ENCODE measurements at places on chromosomes 2 and 18.

- no peak for DNase-seq
Observed at GRCh38 chr2:229237270-229237669, 33.8 kb downstream of the PID1 start.

GRCh38 chr18:36504928-36505327 is 207.4 kb downstream of the FHOD3 start:
- DNase-seq = no peak

DNA sequence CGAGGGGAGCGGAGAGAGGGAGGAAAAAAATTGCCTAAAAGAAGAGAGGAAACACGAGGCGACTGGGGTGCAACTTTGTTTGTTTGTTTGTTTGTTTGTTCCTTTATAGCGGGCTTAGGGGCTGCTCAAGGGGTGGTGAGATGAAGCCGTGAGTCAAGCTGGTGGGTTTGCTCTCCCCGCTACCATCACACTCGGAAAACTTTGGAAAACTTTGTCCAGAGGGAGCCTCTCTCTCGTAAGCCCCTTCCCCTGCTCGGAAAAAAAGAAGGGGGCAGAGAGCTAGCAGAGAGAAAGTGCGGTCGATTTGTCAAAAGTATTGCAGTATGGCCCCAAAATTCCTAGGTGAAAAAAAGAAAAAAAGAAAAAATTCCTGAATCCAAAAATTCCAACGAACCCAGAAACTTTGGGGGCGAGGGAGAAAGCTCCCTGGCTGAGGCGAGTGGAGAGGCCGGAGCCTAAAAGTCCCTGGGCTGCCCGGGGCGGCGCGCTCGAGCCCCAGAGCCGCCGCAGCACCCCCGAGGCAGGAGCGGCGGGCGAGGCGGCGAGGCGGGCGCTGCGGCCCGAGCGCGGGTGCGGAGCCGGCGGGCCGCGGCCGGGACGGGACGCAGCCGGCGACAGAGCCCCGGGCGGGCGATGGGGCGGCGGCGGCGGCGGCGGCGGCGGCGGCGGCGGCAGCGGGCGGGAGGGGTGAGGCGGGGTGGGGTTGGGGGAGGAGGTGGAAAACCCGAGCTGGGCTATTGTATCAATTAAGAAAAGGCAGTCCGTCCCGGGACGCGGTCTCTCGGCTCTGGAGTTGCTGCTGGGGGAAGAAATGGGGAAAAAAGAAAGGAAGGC is 558 bp upstream of the CYP26B1 start:
- DNase-seq = peak; percentile 29

- DNase-seq = no peak
Observed at GRCh38 chr2:215052404-215052803, 86.0 kb downstream of the ABCA12 start.

- no peak for DNase-seq
Observed at GRCh38 chr2:102025016-102025501, 33.3 kb downstream of the IL1R2 start.

GRCh38 chr2:190327867-190328572 is 8.4 kb upstream of the HIBCH start:
- DNase-seq = no peak

- DNase-seq = no peak
Observed at GRCh38 chr2:43798300-43798699, 24.5 kb downstream of the DYNC2LI1 start.

DNA sequence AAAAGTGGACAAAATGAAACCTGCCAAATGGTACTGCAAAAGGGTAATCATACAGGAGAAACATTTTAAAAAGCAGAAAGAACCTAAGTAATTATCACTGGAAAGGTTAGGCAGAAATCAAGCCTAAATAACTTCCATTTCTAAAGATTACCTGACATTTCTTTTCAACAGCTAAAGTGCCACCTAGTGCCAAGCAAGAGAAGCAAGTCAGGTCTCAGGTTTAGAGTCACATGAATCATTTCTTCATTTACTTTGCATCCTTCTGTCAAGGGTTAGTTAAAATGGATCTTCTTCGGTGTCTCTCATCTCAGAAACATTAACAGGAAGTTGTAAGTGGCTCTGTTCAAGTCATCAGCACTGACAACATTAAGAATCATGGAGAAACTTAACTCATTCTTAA is 90.3 kb downstream of the AKAIN1 start:
- DNase-seq = no peak

DNA sequence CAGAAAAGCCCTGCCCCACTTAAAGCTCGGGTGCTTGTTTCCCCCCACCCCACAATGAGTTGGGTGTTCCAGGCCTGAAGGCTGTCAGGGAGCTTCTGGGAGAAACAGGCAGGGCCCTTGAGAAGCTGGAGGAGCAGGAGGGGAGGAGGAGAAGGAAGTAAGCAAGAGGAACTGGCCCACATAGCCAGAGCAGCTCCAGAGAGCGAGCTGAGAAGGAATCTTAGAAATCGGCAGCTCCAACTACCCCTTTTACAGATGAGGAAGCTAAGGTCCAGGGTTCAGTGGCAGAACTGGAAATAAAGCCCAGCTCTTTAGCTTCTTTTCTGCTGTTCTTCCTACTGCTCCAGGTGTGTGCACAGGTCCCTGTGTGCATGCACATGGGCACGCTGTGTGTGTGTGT is 12.7 kb upstream of the KCNK3 start:
- no peak for DNase-seq

GRCh38 chr2:231661422-231662027 is 46.8 kb upstream of the PTMA start:
- DNase-seq = no peak

DNA sequence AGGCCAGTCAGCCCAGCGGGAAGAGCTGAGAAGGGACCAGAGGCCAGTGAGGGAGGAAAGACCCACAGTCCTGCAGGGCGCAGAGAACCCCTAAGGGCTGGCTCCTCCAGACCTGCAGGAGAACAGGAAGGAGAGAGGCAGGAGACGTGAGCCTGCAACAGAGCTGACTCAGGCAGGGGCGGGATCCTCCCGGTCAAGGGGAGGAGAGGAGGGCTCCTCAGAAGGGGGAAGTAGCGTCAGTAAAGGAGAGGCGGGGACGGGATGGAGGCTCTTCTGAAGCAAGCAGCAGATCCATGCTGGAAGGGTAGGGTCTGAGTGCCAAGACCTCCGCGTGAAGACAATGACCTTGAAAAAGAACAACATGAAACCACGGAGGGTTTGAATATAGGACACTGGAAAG is 50.8 kb downstream of the TRABD2A start:
- DNase-seq = no peak

DNA sequence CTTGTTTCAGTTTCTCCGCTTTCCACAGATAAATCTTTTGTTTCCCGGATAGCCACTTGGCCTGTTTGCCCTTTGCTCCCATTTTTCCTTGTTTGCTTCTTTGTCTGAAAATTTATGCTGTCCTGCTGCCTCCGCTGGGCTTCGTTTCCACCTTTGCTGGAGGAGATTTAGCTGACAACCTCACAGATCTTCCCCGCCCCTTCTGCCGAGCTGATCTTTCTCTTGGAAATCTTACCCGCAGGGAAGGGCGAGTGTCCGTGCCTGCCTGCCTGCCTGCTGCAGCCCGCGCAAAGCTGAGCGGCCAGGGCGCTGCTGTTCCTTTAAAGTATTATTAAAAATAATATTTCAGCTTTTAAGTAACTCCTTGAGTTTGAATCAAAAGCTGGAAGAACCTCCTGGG is 1.4 kb upstream of the XRCC5 start:
- no peak for DNase-seq

- no peak for DNase-seq
Observed at GRCh38 chr2:19542796-19543662, 184.6 kb upstream of the OSR1 start.

DNA sequence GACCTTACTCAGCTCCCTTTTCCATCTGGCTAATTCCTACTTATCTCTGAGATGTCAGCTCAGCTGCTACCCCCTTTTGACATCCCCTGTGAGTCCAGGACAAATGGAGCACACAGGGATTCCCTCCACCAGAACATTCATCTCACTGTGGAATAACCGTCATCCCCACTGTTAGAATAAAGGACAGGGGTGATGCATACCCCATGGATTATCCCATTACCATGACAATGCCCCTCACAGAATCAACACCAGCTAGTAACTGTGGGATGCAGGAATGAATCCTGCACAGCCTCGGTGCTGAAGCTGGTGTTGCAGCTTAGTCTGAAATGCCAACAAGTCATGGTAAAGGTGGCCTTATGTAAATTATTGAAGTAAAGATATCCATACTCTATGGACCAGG is 624.8 kb upstream of the RAB6C start:
- DNase-seq = no peak

DNA sequence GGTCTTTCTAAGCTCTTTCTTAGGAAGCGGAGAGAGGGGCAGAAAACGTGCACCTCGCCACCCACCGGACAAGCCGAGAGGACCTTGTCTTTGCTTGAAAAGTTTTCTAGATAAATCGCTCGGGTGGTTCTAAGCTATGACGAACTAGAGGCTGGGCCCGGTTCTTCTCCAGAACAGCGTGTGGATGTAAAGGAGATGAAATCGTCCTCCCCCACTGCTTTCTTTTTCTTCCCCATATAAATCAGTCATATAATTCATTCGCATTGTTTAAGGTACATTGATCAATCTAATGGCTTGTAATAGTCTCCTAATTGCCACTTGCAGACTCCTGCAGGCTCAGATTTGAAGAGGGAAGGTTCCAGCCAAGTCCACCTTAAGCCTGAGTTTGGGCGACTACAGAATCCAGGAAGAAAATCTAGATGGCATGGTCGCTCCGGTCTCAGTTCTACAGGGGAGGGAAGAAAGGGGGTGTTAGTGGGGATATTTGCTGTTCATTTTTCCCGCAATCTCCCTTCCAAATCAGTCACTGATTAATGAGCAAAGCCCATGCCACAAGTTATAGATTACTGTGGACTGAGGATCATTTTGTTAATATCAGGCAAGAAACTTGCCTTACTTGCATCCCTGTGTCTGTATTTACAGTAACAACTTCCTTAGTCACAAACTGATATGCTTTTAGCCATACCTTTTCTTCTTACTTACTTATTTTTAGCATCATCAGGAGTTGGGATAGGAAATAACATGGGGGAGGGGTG is 5.6 kb upstream of the SP9 start:
- no peak for DNase-seq

- DNase-seq = no peak
Observed at GRCh38 chr2:208491641-208492040, 85.0 kb downstream of the PTH2R start.

DNA sequence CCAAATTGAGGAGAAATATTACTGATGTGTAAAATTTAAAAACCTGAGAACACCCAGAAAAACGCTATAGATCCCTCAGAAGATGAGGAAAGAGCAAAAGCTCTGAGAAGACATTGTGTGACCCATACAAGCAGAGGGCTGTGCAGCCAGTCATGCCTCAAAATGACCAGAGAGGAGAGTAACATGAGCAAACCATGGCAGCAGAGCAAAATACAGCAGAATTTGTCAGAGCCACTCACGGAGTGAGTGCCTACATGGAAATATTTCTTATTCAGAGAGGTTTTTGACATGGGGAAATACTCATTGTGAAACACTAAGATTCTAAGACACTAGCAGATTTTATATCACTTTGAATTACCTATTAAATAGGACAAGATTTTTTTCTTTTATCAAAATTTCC is 96.8 kb upstream of the DNAJC10 start:
- no peak for DNase-seq

DNA sequence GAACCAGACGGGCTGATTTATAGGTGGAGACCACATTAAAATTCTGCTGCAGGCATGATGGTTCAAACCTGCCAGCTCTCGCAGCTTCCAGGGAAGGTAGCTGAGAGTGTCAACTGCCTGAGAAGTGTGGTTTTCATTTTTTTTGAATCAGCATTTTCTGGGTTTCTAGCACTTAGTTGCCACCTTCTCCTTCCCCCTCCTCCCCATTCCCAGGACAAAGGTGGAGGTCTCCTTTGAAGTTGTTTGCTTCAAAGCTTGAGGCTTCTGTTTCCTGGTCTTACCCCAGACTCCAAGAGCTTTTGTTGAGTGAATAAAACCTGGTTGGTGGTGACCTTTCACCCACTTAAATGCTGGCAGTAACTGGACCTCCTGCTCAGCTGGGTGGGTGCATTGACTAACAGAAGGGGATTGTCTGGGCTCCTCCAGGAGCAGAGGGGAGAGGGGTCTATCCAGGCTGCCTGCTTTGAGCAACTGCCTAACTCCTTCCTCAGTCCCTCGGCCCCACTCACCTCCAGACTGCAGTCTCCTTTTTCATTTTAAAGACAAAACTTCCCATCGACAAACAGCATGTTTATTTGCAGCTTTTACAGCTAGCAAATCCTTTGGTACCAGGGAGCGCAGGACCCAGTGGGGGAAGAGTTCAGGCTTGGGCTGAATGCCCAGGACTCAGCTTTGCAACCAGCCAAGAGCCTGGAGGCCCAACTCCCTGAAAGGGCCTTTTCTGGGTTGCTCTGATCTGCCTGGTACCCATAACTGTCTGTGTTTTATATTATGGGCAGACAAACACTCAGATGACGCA is 3.5 kb downstream of the RHOB start:
- DNase-seq = no peak

DNA sequence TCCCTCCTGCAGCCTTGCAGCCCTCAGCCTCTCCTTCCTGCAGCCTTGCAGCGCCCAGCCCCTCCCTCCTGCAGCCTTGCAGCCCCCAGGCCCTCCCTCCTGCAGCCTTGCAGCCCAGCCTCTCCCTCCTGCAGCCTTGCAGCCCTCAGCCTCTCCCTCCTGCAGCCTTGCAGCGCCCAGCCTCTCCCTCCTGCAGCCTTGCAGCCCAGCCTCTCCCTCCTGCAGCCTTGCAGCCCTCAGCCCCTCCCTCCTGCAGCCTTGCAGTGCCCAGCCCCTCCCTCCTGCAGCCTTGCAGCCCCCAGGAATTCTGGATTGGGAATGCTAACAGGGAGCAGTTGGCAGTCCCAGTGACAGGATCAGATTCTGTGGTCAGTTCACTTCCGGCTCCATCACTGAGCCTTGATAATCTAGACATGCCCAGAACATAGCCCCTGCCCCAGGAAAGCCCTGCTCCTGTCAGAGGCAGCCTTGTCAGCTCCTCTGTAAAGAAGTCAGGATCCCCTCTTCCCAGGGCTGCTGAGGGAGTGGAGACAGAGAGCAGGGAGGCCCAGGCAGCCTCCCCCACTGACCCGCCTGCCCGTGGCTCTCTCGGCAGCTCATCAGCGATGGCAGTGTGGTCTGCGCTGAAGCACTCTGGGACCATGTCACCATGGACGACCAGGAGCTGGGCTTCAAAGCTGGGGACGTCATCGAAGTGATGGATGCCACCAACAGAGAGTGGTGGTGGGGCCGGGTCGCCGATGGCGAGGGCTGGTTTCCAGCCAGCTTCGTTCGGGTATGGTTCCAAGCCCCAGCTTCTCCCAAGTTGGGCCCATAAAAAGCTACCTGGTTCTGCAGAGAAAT is 54.8 kb downstream of the FAM168B start:
- DNase-seq = no peak

- DNase-seq = no peak
Observed at GRCh38 chr2:239389414-239390329, 11.1 kb downstream of the HDAC4 start.

DNA sequence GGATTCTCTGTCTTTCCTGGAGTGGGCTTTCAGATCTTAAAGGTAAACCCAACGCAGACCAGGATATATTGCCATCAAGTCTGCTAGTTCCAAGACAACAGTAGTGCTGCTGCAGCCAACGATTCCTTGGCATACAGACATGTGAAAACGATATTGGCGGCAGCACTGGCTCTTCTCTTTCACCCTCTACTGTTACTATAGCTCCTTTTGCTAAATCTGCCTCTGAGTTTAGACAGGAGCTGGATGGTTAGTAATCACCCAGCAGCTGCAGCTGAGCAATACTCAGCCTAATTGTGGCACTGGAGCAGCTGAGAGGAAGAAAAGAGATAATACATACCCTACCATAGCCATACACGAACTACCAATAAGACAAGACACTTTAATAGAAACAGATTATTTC is 4.0 kb downstream of the YES1 start:
- no peak for DNase-seq

Measured in activated CD4-positive, CD25-positive, alpha-beta regulatory T cell treated with anti-CD3 and anti-CD28 coated beads, Interleukin-2, amount 50 U/mL, for 72 hours (primary cell).